ENCODE measurements at places on chromosomes 1 and 21. TPM values are rescaled to one million over a fixed set of nuclear protein-coding genes. Genes with fewer than 3 reads are reported as not detected.

TRIM67 gene
- total RNA-seq, result not detected

NFASC gene
- 0.14 TPM for total RNA-seq

RPRD2 gene
- 42.3 TPM for total RNA-seq

RBM11 gene
- 3.5 TPM for total RNA-seq

S100A5 gene
- total RNA-seq, result 2.7 TPM

SLC39A1 gene
- 29.6 TPM for total RNA-seq

IL20 gene
- total RNA-seq, result not detected

CCDC27 gene
- not detected for total RNA-seq

DNA sequence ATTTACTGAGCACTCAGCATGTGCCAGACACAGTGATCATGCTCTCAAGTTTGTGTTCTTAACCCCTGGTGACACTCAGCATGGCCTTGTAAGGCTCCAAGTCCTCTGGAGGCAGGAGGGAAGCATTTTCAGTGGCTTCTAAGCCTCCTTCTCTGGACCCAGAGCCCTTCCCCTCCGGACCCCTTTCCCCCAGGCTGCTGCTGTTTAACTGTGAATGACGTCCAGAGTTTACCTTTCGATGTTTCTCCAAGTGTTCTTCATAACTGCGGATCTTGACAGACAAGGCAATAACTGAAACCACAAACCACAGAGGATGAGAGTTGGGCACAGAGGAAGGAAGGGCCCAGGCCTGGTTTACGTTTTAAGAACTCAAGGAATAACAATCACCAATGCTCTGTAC, 6.5 kb downstream of the MRPS15 start:
- peaks cover 53% of the 10 kb centered on the region for H3K4me1 ChIP-seq
- H3K4me3 ChIP-seq, result peak overlapping the region; percentile 75
- DNase-seq, result no peak
- peak overlapping the region; percentile 87 for H3K27ac ChIP-seq

- H3K4me1 ChIP-seq, result peaks cover 11% of the 10 kb centered on the region
- no peaks in the 10 kb centered on the region for H3K36me3 ChIP-seq
- H3K27me3 ChIP-seq, result peaks cover 11% of the 10 kb centered on the region
- no peak for DNase-seq
- H3K27ac ChIP-seq, result no peak overlapping the region
- H3K4me3 ChIP-seq, result no peak overlapping the region
Observed at GRCh38 chr1:30192969-30193630, 530.3 kb downstream of the MATN1 start.

DNA sequence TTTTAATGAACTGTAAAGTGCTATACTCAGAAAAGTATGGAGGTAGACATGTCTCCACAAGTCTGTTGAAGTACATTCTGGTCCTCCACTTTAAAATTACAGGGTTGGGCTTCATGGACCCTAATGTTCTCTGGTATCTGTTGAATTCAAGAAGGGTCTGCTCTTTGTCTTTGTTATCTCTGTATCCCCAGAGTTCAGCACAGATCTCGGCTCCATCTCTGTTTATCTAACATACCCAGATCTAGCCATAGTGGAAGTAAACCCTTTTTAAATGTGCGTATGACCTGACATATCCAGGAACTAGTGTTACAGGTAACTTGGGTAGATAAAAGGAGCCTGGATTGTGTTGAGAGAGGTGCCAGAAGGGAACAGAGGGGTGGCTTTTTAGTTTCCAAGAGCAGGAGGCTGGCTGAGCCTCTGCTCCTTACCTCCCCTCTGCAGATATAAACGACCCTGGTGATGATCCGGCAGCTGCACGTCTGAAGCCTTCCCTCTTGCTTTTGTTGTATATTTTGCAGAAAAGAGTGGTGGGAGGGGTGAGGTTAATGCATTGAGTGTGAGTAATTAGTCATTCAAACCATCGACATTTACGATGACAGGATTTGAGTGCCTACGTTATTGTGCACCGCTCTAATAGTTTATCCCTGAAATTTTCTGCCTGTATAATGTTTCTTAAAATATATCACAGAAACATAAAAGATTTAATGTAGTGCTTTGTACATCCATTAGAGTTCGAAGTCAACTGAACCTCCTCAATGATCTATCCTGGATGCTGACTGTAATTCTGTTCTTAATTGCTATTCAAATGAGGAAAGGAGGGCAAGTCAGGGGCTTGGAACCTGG, 30.8 kb downstream of the ELAVL4 start:
- H3K36me3 ChIP-seq, result no peaks in the 10 kb centered on the region
- peaks cover 7% of the 10 kb centered on the region for H3K27me3 ChIP-seq
- no peak overlapping the region for H3K4me3 ChIP-seq
- no peak for DNase-seq
- H3K4me1 ChIP-seq, result no peaks in the 10 kb centered on the region
- no peak overlapping the region for H3K27ac ChIP-seq

- no peaks in the 10 kb centered on the region for H3K36me3 ChIP-seq
- H3K4me1 ChIP-seq, result no peaks in the 10 kb centered on the region
- H3K4me3 ChIP-seq, result no peak overlapping the region
- H3K27me3 ChIP-seq, result no peaks in the 10 kb centered on the region
- no peak for DNase-seq
- no peak overlapping the region for H3K27ac ChIP-seq
Observed at GRCh38 chr1:195574511-195574910, 1033.7 kb downstream of the KCNT2 start.

DNA sequence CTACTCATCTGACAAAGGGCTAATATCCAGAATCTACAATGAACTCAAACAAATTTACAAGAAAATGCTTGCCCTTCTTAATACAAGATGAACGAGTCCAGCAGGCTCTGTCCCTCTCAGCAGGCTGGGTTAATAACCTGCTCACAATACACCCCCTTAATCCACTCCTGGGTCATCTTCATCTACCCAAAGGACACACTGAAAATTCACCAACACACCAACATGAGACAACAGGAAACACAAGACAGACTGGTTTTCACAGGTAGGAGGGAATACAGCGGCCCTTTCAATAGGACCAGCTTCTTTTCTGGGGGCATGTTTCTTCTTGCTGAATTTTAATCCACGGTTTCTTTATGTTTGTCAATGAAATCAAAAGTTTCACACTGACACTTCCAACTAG, 44.6 kb downstream of the SUSD4 start:
- no peaks in the 10 kb centered on the region for H3K36me3 ChIP-seq
- H3K27ac ChIP-seq, result no peak overlapping the region
- DNase-seq, result no peak
- peaks cover 14% of the 10 kb centered on the region for H3K4me1 ChIP-seq

- H3K27me3 ChIP-seq, result no peaks in the 10 kb centered on the region
- H3K4me3 ChIP-seq, result no peak overlapping the region
- H3K4me1 ChIP-seq, result no peaks in the 10 kb centered on the region
- peak overlapping the region; percentile 48 for H3K27ac ChIP-seq
Observed at GRCh38 chr1:8359617-8360481, 41.9 kb downstream of the SLC45A1 start.

DNA sequence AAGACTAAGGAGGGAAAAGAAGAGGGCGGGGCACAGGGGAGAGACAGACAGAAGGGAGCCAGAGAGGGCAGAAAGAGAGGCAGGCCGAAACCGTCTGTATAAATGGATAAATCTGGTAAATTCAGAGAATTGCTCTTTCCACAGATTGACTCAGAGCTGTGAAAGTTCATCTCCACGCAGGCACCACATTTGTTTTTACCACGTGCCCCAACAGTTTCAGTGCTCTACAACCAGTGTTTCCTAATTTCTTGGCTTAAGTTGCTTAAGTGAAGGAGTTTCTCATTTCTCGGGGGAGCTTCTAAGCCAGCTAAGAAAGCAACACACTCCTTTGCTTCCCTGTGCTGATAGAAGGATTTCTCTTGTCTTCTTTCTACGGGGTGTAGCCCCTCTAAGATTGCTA, 87.1 kb downstream of the ENAH start:
- H3K36me3 ChIP-seq, result no peaks in the 10 kb centered on the region
- no peak for DNase-seq
- H3K4me1 ChIP-seq, result no peaks in the 10 kb centered on the region
- no peak overlapping the region for H3K27ac ChIP-seq
- H3K4me3 ChIP-seq, result no peak overlapping the region

GRCh38 chr1:240765732-240766363, 153.9 kb upstream of the GREM2 start:
- H3K27ac ChIP-seq, result no peak overlapping the region
- no peaks in the 10 kb centered on the region for H3K4me1 ChIP-seq

DNA sequence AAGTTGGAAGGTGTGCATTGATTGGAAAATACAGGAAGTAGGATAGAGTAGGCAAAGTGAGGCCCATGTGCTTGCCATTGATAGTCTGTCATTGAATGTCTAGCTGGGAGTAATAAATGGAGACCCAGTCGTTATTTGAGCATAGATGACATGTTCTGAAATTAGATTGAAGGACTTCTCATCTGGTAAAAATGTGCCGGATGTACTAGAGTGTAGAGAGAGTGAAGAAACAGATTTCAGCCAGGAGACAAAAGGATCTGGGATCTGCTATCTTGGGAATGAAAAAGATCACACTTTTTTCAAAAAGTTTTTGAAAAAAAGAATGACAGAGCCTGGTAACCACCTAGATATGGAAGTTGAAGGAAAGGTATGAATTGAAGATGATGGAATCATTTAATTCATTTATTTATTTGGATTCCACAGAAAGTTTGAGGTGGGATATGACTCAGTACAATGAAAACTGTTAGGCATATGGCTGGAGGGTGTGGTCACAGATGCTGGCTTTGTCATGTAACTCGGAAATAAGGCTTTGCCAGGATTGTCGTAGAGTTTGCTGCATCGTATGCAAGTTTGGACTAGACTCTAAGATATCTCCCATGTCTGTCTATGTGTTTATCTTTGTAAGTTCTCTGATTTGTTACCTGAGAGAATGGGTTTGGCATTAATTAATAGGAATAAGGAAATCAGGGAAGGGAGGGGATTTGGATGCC, 137.1 kb downstream of the PBX1 start:
- H3K4me3 ChIP-seq, result no peak overlapping the region
- no peak for DNase-seq
- H3K4me1 ChIP-seq, result no peaks in the 10 kb centered on the region
